Glutamatergic neuron (in vitro differentiated cells): ENCODE measurements at places on chromosomes 11 and 22.

DNA sequence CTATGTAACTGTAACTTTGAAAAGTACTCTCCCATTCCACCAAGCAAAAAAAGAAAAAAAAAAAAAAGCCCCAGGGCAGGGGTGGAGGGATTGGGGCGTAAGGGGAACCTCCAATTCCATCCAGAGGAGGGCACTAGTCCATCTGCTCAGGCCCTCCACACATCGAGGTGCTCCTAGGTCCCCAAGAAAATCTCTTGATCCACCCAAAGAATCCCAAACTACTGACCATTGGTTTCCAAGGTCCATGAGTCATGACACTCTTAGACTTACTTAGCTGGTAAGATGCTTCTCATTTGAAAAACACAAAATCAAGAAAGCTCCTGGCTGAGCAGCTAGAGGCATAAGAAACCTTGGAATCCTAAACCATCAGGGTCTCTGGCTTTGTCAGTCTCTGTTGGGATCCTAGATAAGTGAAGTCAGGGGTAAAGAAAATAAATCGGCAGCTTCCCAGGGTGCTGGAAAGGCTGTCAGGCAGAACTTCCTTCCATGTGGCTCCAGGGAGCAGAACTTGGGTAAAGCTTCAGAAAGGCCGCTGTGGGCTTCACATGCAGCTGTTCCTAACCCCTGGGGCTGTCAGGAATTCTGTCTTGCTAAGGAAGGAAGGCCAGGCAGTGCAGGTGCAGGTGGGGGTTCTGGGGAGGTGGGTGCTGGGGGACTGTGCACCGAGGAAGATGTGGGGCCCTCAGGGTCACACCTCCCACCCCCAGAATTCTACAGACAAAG is 49.4 kb upstream of the ADA2 start:
- no peak for DNase-seq

GRCh38 chr11:57499983-57500461 is 15.5 kb downstream of the SLC43A1 start:
- no peak for DNase-seq

DNA sequence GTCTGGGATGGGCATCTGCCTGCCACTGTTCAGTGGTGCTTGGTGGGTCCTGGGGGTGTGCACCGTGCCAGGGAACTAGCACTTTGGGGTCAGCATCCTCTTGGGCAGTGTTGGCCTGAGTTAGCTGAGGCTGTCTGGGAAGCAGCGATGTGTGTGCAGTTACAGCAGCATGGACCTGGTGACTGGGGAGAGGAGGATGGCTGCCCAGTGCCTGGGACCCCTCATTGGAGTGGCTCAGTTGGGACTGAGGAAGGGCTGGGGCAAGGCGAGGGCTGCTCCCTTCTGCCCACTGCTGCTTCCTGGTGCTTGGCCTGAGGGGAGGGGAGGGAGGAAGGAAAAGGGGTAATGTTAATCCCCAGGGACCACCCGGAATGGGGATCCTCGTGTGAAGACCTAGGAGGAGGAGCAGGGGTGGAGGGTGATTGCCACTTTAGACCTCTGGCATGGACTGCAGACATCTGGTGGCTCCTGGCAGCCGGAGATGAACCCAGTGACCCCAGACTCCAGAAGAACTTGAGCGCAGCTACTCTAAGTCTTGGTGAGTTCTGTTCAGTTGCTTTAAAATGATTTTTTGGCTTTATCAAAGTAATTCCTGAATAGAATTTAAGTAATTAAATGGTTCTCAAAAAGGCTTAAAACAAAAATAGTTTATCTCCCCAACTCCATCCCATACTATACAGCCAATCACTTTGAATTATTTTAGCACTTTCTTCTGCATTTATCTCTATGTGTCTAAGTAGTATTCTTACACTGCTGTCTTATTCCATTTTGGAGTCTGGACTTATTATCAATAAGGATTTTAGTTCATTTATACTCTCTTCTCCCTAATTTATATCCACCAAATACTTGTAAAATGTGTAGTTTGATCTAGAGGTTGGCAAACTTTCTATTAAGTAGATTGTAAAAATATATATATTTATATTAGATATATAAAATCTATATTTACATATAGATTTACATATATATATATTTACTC is 15.4 kb upstream of the TMEM191C start:
- peak; percentile 17 for DNase-seq

- DNase-seq: no peak
Observed at GRCh38 chr11:17446482-17446881, 30.2 kb downstream of the ABCC8 start.

DNA sequence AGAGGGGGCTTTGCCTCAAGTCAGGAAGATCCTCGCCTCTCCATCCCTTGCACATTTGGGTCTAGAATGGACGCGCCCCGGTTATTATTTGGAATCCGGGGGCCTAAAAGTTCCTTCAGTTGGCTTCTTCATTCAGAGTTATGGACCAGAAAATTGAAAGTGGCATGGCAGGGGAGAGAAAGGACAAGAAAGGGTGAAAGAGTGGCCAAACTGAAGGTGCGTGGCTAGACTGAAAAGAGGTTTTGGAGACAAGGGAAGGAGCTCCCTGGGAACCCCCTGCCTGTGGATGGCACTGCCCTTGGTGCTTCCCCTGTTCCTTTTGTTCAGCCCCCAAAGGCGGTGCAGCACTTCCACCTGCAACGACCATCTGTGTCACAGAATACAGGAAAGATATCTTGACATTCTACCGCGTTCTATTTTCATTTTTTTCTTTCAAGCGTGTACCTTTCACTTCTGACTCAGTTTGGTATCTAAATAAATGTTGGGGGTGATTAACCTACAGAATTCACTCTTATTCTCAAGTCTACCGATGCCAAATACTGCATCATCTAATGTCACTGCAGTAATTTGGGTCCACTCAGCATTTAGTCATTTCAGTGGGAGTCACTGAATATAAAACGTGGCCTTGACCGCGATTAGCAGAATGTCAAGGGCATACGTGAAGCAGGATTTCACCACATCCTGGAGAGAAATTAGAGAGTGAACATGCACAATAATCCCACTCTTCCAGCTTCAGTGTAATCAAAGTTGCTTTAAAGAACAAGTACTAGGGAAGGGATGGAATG is 88.1 kb upstream of the ARHGAP32 start:
- no peak for DNase-seq

- no peak for DNase-seq
Observed at GRCh38 chr11:42709216-42709615, 602.6 kb upstream of the API5 start.
